ENCODE measurements at places on chromosomes 11 and 22. TPM values are rescaled to one million over a fixed set of nuclear protein-coding genes. Genes with fewer than 3 reads are reported as not detected.

Gene OR8G1
- not detected for total RNA-seq

Gene KRTAP5-1
- not detected for total RNA-seq

- DNase-seq: no peak
These were observed 103.5 kb downstream of the KCNA4 start for GRCh38 chr11:29913352-29913751.

GRCh38 chr22:40000171-40000570 lies 5.4 kb downstream of the FAM83F start:
- DNase-seq: no peak

GRCh38 chr11:78860720-78861422 lies 286.2 kb upstream of the NARS2 start:
- no peak for DNase-seq
